RPMI7951 (cell line): ENCODE measurements at places on chromosomes 5 and 9. TPM values are rescaled to one million over a fixed set of nuclear protein-coding genes. Genes with fewer than 3 reads are reported as not detected.

SPATA31E1 gene
- total RNA-seq: not detected in 2 replicates

DNA sequence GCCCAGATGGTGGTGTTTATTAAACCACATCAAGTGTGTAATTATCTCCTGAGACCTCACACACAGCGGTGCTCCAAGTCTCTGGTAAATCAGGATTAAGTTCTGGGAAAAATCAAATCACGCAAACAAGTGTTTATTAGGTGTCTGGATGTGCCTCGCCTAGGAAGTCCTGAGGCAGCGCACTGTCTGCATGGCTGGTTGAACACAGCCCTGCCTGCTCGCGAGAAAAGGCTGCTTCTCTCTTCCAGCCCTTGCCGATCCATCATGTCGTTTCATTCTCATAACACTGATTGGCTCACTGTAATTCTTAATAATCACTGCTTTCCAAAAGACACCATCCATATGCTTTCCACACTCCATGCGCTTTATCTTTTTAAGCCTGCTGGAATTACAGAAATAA, 229.6 kb upstream of the DAP start:
- no peak for DNase-seq

FREM1 gene
- 0.60 and 0.88 TPM in 2 replicates for total RNA-seq

DNA sequence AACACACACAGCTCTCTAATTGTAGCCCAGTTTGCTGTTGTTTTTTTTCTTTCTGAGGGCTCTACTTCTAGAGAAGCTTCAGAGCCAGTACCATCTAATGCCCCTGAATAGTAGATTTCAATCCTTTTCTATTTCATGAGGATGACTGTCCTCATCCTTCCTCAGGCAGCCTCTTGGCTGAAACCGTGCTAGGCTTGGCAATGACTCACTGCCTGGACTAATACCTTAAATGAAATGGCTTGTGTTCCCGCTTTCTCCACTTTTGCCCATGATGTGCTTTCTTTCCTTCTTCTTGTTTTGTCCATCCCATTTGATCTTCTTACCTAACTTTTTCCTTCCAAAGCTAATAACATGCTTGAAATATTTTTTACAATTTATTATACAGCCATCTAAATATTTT, 80.1 kb downstream of the ITGA1 start:
- peak; percentile 42 for DNase-seq

SOHLH1 gene
- total RNA-seq: not detected in 2 replicates

DNA sequence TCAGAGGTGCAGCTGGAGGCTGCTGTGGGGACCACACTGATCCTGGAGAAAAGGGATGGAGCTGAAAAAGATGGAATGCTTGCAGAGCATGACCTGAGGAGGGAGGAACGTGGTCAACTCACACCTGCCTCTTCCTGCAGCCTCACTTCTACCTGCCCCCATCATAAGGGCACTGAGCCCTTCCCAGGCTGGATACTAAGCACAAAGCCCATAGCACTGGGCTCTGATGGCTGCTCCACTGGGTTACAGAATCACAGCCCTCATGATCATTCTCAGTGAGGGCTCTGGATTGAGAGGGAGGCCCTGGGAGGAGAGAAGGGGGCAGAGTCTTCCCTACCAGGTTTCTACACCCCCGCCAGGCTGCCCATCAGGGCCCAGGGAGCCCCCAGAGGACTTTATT, 5.9 kb upstream of the SLC6A7 start:
- no peak for DNase-seq

PCDHGA1 gene
- 3.3 and 3.7 TPM in 2 replicates for total RNA-seq

FYB1 gene
- total RNA-seq: 0.60 and 0.68 TPM in 2 replicates

DNA sequence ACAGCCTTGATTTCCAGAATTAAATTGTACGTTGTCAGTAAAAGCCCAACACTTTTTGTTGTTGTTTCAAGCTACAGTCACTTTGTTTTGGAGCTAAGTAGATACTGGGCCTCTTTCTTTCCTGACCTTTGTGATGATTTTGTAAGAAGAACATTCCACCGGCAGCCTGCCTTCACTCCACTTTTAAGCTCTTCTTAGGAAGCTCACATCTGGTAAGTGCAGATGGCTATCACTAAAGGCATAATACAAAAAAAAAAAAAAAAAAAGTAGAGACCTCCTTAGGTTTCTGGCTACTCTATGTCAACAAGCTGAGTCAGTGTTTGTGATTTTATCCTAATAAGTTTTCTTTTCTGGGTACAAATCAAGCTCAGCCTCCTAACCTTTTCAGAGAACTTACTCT, 1922.1 kb upstream of the WWC1 start:
- no peak for DNase-seq

DNA sequence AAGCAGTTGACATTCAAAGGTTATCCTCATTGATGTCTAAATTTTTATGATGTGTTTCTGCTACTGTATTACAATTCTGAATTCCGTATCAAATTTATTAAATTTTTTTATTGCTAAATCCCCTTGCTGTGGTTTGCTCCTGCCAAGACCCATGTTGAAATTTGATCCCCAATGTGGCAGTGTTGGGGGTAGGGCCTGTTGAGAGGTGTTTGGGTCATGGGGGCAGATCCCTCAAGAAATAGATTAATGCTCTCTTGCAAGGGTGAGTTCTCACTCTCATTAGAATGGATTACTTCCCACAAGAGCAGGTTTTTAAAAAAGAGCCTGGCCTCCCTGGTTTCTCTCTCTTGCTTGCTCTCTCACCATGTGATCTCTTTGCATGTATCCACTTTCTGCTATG, 434.5 kb upstream of the POU5F2 start:
- DNase-seq: no peak

GRCh38 chr9:18490641-18491370, 16.9 kb downstream of the ADAMTSL1 start:
- DNase-seq: peak; percentile 99

DNA sequence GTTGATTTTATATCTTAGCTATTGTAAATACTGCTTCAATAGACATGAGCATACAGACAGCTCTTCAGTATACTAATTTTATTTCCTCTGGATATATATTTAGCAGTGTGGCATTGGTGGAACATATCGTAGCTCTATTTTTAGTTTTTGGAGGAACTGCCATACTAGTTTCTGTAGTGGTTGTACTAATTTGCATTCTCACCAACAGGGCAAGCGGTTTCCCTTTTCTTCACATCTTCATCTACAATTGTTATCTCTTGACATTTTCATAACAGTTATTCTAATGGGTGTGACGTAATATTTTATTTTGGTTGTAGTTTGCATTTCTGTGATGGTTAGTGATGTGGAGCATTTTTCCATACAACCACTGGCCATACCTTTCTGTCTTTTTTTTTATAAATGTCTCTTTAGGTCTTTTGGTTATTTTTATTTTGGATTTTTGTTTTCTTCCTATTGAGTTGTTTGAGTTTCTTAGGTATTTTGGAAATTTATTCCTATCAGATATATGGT, 32.5 kb downstream of the TAF11L14 start:
- DNase-seq: no peak

DNA sequence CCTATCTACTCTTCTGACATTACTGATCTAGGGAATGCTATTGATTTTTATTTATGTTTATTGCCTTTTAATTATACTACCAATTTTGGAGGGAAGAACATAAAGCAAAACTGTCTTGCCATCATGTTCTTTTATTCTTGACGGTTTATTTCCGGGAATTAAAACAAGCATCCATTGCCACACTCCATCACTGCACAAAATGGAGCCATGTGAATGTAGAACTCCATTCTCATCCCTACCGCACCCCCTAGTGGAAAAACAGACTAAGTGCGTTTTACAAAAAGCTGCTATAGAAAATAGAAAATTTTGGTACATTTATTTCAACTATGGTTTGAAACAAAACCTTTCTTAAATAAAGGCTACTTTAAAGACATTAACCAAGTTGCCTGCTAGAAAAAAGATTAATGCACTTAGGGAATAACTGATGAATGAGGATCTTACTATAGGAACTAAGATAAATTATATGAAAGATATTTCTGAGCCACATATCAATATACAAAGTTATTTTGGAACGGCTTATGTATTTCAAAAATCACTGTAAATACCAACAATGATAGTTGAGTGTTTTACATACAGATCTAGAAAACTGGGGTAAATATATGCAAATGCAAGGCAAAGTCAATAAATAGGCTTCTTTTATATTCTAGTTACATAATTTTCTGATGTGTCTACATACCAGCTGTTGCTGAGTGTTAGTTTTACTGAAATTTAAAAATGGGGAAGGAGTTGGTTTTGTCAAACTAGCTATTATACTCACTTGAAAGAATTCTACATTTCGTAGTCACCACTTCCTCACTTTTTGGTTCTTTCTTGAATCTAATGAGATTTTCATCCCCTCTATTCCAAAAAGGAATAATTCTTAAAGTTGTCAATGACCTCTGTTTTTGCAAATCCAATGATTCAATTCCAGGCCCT, 26.5 kb downstream of the OXCT1 start:
- DNase-seq: peak; percentile 50

C7 gene
- not detected in 2 replicates for total RNA-seq

DNA sequence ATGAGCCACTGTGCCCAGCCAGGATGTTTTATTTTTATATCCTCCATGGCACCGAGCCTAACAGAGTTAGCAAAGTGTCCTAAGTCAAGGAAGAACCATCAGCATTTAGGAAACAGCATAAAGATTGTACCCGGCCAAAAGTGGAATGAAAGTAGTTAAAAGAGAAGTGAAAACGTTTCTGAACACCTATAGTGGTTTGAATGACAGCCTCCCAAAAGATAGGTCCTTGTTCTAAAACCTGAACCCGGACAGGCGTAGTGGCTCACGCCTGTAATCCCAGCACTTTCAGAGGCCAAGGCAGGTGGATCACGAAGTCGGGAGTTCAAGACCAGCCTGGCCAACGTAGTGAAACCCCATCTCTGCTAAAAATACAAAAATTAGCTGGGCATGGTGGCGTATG, 37.4 kb downstream of the ZFAND5 start:
- DNase-seq: no peak

PGM5 gene
- 0.36 and 2.9 TPM in 2 replicates for total RNA-seq

DNA sequence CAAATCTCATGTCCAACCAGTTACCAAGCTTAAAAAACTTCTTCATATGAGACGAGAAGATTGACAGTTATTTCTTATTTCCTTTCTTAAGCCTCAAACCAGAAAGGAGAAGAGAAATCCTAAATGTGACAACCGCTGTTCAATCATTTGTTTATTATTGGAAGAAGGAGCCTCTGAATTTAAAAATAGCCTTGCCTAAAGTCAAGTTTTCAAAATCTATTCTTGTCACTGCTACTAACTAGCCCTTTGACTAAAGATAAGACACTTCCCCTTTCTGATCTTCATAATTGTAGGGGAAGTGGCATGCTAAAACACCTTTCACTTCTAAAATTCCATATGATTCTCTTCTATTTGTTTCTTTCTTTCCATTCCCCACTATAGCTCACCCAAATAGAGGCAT, 106.2 kb upstream of the EMB start:
- DNase-seq: no peak

- DNase-seq: no peak
Observed at GRCh38 chr5:111741278-111741677, 15.7 kb downstream of the NREP start.

PTGR1 gene
- 86.5 and 92.4 TPM in 2 replicates for total RNA-seq

DNA sequence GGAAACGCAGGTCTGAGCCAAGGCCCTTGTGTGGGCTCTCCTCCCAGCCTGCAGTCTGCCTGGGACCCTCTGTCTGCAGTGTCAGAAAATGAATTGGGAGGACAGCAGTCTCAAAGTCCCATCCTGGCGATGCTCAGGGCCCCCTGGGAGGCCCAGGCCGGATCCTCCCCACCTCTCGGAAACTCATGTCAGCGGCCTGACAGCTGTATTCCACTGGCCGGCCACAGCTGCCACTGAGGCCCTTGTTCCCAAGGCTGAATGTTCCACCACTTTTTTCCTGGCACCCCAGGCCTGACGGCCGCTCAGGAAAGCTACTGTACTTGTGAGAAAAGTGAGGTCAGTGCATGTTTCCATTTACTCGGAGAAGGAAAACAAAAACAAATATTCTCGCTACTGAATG, 180.0 kb downstream of the FGF18 start:
- no peak for DNase-seq

NOP16 gene
- 27.8 and 28.1 TPM in 2 replicates for total RNA-seq

DOLK gene
- total RNA-seq: 16.1 and 16.2 TPM in 2 replicates

DNA sequence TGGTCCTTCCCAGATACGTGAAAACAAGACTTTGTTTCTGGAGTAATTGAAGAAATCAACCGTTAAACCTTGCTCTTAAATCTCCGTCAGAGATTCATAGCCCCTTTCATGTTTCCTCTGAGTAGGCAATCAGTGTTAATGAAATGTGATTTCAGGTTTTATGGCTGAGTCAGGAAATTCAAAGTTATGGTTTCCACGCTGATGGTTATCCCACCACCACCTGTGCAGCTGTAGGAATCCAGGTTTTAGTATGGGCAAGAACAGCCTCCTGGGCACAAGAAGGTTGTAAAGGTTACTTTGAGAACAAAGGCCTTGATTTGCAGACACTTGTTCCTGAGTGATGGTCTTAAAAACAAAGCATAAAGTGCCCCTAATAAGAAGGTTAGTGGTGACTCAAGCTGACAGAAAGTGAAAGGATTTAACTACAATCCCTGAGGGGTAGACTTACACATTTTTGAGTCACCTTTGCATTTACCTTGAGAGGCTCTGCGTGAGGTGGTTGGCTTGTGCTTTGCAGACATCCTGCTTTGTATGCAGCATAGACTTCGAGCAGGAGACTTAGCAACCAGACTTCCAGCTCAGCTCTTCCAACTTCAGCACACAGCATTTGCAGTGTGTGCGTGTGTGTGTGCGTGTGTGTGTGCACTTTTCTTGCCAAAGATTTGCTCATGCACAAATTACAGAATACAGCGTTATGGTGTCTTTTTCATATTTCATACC, 159.6 kb downstream of the TLE4 start:
- DNase-seq: no peak

IL13 gene
- not detected in 2 replicates for total RNA-seq
